ENCODE measurements at places on chromosomes 3 and 15.

DNA sequence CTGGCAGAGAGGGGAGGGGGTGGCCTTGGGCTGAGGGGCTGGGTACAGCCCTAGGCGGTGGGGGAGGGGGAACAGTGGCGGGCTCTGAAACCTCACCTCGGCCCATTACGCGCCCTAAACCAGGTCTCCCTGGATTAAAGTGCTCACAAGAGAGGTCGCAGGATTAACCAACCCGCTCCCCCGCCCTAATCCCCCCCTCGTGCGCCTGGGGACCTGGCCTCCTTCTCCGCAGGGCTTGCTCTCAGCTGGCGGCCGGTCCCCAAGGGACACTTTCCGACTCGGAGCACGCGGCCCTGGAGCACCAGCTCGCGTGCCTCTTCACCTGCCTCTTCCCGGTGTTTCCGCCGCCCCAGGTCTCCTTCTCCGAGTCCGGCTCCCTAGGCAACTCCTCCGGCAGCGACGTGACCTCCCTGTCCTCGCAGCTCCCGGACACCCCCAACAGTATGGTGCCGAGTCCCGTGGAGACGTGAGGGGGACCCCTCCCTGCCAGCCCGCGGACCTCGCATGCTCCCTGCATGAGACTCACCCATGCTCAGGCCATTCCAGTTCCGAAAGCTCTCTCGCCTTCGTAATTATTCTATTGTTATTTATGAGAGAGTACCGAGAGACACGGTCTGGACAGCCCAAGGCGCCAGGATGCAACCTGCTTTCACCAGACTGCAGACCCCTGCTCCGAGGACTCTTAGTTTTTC is 4.9 kb downstream of the ISL2 start:
- DNase-seq = no peak

DNA sequence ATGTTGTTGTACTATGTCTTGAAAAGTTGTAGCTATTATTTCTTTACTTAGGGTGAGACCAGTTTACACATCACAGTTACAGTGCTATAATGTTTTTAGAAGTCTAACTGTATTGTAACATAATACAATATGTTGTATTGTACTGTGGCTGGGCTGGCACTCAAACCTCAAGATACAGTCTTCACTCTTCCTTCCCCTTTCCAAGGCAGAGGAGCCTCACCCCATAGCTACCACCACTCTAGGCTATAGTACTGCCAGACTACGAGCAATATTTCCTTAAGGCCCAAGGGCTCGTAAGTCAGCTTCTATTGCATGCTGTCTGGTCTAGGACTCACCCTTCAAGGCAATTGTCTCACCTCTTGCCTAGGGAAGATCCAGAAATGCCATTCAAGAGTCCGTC is 597.7 kb downstream of the OTOL1 start:
- DNase-seq = no peak

GRCh38 chr3:152257563-152258035 is 11.1 kb upstream of the MBNL1 start:
- DNase-seq = no peak

- no peak for DNase-seq
Observed at GRCh38 chr3:95711789-95712188, 1102.6 kb upstream of the EPHA6 start.

- no peak for DNase-seq
Observed at GRCh38 chr3:71088742-71089141, 494.8 kb downstream of the FOXP1 start.

DNA sequence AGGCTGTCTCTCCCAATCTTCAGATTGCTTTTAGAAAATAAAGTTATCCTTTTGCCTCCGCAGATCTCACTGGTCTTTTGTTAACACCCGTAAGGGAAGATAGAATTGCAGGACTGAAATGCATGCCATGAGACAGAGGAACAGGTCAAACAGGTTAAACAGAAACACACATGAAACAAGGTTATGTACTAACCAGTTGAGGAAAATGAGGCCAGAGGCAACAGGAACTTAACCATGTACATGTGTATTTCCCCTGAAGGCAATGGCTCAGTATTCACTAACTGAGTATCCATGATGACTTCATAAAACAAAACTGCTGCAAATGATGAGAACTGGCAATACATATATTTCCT is 169.1 kb upstream of the NSMCE3 start:
- no peak for DNase-seq

DNA sequence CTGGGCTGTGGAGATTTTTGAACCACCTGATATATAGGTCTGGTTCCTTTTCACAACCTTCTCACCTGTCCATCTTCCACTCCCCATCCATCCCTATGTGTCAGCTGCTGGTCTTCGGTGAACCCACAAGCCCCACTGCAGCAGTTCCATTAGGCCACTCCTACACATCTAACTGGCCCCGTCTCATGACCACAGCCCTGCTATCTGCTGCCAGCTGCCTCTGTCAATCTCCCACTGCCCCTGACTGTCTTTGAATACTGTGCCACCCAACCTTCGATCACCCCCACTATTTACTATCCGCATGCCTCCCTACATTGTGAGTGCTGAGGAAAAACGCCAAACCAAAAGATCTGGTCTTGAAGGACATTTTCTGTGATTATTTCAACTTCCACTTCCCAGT is 795.4 kb downstream of the IGSF11 start:
- no peak for DNase-seq

DNA sequence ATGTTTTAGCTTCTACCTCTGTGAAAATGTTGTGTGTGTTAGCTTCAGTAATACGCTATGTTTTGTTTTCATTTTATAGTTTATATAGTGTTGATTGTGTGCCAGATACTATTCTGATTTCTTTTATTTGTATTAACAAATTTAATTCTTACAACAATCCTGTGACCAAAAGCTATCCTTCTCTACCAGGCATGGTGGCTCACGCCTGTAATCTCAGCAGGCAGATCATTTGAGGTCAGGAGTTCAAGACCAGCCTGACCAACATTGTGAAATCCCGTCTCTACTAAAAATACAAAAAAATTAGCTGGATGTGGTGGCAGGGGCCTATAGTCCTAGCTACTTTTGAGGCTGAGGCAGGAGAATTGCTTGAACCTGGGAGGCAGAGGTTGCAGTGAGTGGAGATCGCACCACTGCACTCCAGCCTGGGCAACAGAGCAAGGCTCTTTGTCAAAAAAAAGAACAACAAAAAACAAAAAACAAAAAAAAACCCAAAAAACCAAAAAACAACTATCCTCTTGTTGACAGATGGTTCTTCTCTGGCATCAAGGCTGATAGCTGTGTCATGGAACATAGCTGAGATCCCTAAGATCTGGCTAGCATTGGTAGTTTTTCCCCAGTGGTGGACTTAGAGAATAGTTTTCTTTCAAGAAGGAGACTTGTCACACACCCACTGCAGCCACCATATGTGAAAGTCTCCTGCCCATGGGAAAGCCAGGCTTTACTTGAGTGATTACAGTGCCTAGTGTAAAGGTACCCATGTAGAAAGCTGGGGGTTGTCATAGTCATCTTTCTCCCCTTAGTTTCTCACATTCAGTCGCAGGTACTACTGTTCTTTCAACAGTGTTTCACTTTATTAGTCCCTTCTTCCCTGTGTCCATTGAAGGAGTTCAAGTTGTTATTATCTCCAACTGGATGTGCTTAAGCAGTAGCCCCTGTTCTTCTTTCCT is 116.5 kb downstream of the UBE2E2 start:
- no peak for DNase-seq

All from liver (tissue), 10 donors.